ENCODE measurements at places on chromosomes 6 and 20. TPM values are rescaled to one million over a fixed set of nuclear protein-coding genes. Genes with fewer than 3 reads are reported as not detected.

Gene SUMO4
- total RNA-seq, result not detected

GRCh38 chr6:52557389-52558265 is 19.2 kb downstream of the TRAM2 start:
- H3K4me3 ChIP-seq, result no peak overlapping the region
- no peak overlapping the region for H3K27ac ChIP-seq
- no peaks in the 10 kb centered on the region for H3K36me3 ChIP-seq
- H3K27me3 ChIP-seq, result no peaks in the 10 kb centered on the region
- H3K4me1 ChIP-seq, result peaks cover 5% of the 10 kb centered on the region

Gene ZNF391
- 5.9 TPM for total RNA-seq

Gene SLC52A3
- 5.9 TPM for total RNA-seq

DNA sequence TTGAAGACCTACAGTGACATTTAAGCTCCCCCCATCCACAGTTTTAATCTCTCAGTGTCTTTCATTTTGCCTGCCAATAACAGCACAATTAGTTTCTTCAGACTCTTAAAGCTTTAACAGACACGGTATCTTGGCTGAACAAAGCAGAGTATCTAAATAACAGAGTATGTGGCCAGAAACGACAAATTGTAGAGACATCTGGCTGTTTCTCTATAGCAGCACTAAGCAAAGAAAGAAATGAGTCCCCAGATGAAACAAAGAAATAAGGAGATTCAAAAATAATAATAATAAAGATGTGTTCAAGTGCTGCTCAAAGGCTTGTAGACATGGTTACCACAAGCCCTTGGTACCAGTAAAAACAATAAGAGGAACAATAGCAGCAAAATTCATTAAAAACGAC is 97.8 kb upstream of the HDAC2 start:
- DNase-seq, result no peak
- no peak overlapping the region for H3K27ac ChIP-seq
- H3K27me3 ChIP-seq, result no peaks in the 10 kb centered on the region
- no peaks in the 10 kb centered on the region for H3K36me3 ChIP-seq
- H3K4me1 ChIP-seq, result no peaks in the 10 kb centered on the region
- no peak overlapping the region for H3K4me3 ChIP-seq

DNA sequence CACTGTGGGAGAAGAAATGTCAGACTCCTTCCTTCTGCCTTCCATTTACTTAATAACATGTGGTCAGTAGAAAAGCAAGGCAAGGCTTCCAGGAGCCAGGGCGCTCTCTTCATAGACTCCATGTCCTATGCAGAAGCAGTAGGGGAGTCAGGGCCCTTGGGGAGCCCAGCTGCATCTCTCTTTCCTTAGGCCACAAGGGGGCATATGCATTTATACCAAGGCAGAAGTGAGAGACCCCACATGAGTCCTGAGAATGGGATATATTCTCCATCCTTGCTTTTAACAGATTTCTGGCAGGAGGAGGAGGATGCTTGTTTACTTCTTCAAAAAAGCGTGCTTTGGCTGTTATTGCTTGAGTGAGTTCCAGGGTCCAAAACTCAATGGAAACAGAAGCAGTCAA is 198.5 kb downstream of the HIVEP2 start:
- H3K36me3 ChIP-seq, result no peaks in the 10 kb centered on the region
- H3K27me3 ChIP-seq, result no peaks in the 10 kb centered on the region
- no peak overlapping the region for H3K27ac ChIP-seq
- peak; percentile 12 for DNase-seq
- H3K4me1 ChIP-seq, result no peaks in the 10 kb centered on the region

Gene KHDC1L
- total RNA-seq, result 0.80 TPM

GRCh38 chr20:25319241-25320034 is 71.2 kb downstream of the ABHD12 start:
- H3K27ac ChIP-seq, result no peak overlapping the region
- no peaks in the 10 kb centered on the region for H3K27me3 ChIP-seq
- peaks cover 12% of the 10 kb centered on the region for H3K4me1 ChIP-seq
- no peak overlapping the region for H3K4me3 ChIP-seq
- H3K36me3 ChIP-seq, result no peaks in the 10 kb centered on the region

GRCh38 chr6:43361269-43361668 is 8.2 kb downstream of the ZNF318 start:
- DNase-seq, result no peak
- H3K27me3 ChIP-seq, result no peaks in the 10 kb centered on the region
- peaks cover 24% of the 10 kb centered on the region for H3K36me3 ChIP-seq
- H3K27ac ChIP-seq, result no peak overlapping the region
- no peak overlapping the region for H3K4me3 ChIP-seq
- no peaks in the 10 kb centered on the region for H3K4me1 ChIP-seq

Gene NFATC2
- 12.4 TPM for total RNA-seq

- no peak overlapping the region for H3K4me3 ChIP-seq
- DNase-seq, result no peak
- no peaks in the 10 kb centered on the region for H3K27me3 ChIP-seq
- no peak overlapping the region for H3K27ac ChIP-seq
- no peaks in the 10 kb centered on the region for H3K4me1 ChIP-seq
- H3K36me3 ChIP-seq, result no peaks in the 10 kb centered on the region
Observed at GRCh38 chr6:119749335-119749734, 399.8 kb upstream of the MAN1A1 start.

Gene LY6G5B
- total RNA-seq, result 5.3 TPM

Gene KHDC1
- 7.9 TPM for total RNA-seq

Gene BPHL
- total RNA-seq, result 15.8 TPM

DNA sequence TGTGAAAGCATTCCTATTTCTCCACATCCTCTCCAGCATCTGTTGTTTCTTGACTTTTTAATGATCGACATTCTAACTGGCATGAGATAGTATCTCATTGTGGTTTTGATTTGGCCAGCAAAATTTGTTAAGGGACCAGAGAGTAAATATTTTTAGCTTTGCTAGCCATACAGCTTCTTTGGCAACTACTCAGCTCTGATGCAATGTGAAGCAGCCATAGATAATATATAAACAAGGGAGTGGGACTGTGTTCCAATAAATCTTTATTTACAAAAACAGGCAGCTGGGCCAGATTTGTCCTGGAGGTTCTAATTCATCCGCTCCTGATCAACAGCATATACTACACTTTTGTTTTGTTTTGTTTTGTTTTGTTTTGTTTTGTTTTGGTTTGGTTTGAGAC is 202.9 kb downstream of the ZNF217 start:
- no peaks in the 10 kb centered on the region for H3K4me1 ChIP-seq
- DNase-seq, result no peak
- H3K27ac ChIP-seq, result no peak overlapping the region
- peaks cover 75% of the 10 kb centered on the region for H3K27me3 ChIP-seq
- no peak overlapping the region for H3K4me3 ChIP-seq

DNA sequence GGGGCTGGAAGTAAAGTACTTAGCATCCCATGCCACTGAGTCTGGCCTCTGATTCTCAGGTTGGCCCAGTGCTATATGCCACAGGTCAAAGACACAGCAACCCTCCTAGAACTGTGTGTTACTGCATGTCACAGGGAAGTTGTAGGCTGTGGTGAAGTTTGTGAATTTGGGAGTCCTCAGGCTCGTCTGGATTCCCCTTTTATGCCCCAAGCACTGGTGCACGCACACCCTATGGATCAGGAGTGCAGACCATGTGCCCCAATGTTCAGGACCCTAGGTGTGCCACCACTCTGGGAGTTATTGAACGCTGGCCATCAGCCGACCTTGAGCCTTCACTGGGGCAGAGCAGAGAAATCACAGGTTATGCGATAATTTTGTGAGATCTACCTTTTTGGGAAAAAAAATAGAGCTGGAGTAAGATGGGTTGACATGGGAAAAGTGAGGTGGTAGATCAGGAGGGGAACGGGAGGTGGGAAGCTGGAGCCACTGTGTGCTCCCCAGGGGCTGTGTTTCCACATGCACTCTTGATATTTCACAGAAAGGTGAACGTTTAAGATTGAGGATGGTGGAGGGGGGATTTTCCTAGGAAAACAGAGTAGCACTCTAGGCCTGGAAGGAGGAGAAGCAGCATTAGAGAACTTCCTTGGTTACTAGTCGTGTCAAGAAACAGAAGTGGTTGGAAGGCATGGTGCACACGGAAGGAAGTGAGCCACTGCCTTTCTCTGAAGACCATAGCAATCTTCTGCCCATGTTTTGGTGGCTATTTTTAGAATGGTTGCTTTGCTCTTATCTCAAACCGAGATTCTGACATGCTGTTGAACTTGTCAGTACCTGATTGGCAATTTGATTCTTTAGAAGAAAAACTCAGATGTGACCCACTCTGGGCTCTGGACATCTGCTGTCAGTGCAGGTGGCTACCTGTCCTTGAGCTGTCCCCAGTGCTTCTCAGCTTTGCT is 44.1 kb downstream of the DUSP22 start:
- DNase-seq, result no peak
- no peaks in the 10 kb centered on the region for H3K4me1 ChIP-seq
- no peak overlapping the region for H3K27ac ChIP-seq
- no peak overlapping the region for H3K4me3 ChIP-seq

Measured in PC-3 (cell line).